ENCODE measurements at places on chromosomes 5 and 9.

- no peak for DNase-seq
Measured at GRCh38 chr9:74681906-74682305, 184.8 kb downstream of the RORB start.

GRCh38 chr5:67334373-67334772 is 137.8 kb upstream of the CD180 start:
- no peak for DNase-seq

GRCh38 chr5:105956456-105957196 is 1714.1 kb downstream of the EFNA5 start:
- DNase-seq = no peak

GRCh38 chr5:95956021-95956899 is 5.4 kb downstream of the ELL2 start:
- no peak for DNase-seq

- no peak for DNase-seq
Measured at GRCh38 chr5:178769617-178770260, 39.3 kb upstream of the ZNF354A start.

- no peak for DNase-seq
Measured at GRCh38 chr5:116371935-116372334, 202.7 kb downstream of the SEMA6A start.

- no peak for DNase-seq
Measured at GRCh38 chr9:3773362-3774060, 247.7 kb upstream of the RFX3 start.

DNA sequence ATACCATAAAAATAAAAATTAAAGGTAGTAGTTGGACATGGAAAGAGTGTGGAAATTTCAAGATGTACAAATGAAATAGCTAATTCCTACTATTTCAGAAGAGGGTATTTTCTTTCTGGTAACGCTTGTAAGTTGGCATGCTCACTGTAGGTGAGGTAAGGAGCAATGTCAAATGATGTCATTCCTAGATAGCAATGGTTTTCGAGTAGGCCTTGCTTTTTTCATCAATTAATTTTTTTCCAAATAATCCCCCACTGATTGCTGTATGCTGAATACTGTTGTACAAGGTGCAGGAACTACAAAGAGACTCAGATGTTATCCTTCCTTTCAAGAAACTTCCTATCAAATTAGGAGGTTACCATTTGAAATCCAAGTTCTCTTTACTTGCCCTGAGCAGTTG is 928 bp upstream of the SELENOP start:
- no peak for DNase-seq

- no peak for DNase-seq
Measured at GRCh38 chr5:84385705-84386104, 1.0 kb upstream of the EDIL3 start.

GRCh38 chr5:58231041-58231440 is 228.8 kb downstream of the PLK2 start:
- DNase-seq = no peak

DNA sequence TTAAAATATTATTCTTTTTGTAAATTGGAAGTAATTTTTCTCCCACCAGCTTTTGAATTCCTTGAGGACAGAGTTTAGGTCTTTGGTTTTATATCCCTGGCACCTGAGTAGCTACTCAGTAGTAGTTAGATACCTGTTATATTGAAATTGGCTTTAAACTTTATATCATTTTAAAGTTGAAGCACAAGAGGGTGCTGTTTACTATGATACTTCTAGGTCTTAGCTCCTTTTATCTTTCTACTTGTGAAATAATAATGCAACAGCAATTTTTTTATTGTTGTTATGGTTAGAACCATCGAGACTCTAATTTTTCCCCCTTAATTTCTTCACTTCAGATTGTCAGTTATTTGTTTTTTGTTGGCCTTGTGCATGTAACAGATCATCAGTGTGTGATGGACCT is 46.3 kb downstream of the AP3S1 start:
- no peak for DNase-seq

DNA sequence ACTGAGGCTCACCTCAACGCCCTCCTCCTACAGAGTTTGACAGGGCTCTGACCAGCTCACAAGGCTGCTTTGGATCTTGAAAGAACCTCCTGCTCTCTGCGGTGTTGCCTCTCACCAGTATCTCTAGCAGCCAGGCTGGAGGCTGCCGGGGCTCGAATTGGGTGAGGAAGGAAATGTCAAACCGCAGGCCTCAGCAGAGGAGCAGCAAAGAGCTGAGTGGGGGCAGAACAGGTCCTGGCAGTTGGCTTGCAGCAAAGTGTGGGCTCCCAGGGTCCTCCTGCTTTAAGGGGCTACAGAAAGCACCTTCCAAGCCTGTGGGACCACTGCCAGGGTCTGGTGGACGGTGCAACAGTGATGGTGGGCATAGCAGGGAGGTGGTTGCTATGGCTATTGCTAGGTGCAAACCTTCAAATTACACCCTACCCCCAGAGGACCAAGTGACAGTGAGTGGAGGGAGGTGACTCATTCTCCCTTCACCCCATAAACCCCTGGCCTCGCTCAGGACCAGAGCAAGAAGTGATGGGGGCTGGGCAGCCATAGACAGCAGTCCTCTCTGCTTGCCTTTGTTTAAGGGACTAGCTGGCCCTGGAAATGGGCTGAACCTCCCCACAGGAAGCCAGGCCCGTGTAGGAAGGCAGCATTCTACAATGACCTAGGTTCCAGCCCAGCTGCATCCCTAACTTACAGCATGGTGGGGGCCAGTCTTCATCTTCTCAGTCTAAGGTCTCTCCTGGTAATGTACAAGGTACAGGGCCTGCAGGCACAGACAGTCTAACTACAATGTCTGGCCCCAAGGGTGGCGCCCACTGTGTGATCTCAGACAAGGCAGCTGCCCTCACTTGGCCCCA is 18.7 kb downstream of the LCP2 start:
- no peak for DNase-seq

- no peak for DNase-seq
Measured at GRCh38 chr5:164000819-164001218, 495.4 kb downstream of the MAT2B start.

GRCh38 chr5:61582887-61583286 is 250.8 kb downstream of the ZSWIM6 start:
- DNase-seq = no peak

GRCh38 chr9:97365634-97366033 is 46.3 kb upstream of the TDRD7 start:
- no peak for DNase-seq

- no peak for DNase-seq
Measured at GRCh38 chr9:134880484-134881312, at the start of gene FCN2. TSS of gene FCN2 (plus strand) at chr9:134880810. CDS start at chr9:134880822, 12 bp downstream.

DNA sequence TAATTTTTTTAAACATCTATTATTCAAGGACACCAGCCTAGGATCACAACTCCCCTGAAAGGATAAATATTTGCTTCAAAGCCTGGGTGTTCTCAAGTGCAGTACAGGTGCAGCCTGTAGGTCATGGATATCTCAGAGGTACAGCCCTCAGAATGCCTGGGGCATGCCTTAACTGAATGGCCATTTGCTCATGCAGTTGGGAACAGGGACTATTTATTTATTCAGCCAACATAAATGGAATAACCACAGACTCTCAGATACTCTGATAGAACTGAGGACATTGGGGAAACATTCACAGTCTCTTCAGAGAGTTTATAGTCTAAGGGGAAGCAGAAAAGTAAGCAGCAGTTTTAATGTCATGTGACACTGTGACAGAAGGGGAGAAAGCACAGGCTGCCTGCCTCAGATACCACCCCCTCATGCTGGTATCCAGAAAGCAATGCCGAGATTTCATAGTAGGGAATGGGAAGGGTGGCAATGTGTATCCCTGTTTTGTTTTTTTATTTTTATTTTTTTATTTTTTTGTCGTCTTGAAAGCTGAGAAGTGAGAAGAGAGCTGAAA is 112.6 kb downstream of the MACIR start:
- DNase-seq = no peak

DNA sequence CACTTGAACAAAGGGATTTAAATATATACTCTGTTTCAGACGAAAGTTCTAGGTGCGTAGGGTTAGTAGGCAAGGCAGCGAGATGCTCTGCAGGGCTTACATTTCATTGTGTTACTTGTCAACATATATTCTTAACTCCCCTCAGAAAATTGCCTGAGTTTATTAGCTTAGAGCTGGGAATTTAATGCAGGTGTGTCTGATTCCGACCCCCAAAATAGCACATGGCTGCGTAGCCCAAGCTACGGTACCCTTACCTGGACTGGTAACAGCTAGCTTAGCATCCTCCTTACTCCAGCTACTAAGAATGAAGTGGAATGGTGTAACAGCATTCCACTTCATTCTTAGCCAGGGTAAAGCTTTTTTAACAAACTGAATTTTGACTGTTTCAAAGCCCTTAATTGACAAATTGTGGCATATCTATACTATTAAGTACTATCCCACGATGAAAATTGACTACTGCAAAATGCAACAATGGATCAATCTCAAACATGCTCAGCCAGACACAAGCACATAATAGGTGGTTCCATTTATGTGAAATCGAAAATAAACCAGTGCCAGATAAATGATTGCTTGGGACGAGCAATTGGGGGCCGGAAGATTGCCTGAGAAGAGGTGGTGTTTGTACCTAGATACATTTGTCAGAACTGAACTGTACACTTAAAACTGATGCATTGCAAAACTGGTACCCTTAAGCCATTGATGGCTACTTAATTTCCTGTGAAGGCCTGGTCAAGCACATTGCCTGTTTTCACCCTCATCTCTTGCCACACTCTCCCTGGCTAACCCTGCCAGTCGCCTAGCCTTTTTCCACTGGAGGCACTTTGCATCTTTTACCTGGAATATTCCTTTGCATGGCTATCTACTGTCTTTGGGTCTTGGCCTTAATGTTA is 3.0 kb upstream of the FGF18 start:
- DNase-seq = no peak

GRCh38 chr9:108300306-108301287 is 555.2 kb downstream of the ACTL7B start:
- no peak for DNase-seq

- DNase-seq = no peak
Measured at GRCh38 chr5:62608529-62609511, 30.2 kb downstream of the LRRC70 start.

- DNase-seq = no peak
Measured at GRCh38 chr9:95874989-95875304, 544 bp upstream of the ERCC6L2 start.

- DNase-seq = no peak
Measured at GRCh38 chr5:124744170-124744971, 2.1 kb downstream of the ZNF608 start.

DNA sequence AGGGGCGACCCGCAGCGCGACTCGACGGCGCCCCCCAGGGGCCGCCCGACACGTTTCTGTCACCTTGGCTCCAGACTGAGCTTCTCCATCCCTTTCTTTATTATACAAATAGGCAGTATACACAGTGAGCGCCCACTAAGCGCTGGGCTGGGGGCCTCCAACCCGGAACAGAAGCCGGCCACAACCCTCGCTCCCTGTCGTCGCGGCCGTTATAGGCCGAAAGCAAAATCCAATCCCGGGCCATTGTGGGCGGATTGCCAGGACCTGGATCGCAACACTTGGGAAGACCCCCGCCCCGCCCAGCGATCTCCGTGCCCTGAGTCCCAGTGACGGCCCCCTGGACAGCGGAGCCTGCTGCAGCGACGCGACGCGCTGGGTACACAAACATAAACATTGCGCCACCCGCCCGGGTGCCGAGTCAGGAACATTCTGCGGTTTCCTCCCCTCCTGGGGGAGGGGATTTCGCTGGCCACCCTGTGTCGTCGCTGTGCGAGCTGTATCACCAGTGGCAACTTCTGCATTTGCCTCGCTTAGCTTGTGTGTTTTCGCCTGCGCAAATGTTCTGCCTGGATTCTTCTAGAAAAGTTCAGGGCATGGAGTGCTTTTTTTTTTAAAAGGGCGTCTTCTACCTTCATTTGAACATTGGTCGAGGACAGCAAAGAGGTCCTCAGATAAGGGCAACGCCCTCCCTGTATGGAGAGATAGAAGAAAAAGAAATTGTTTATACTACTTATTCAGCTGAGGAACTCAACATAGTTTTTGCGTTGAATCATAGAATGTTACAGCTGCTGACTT is 1.3 kb upstream of the DUSP1 start:
- DNase-seq = no peak

DNA sequence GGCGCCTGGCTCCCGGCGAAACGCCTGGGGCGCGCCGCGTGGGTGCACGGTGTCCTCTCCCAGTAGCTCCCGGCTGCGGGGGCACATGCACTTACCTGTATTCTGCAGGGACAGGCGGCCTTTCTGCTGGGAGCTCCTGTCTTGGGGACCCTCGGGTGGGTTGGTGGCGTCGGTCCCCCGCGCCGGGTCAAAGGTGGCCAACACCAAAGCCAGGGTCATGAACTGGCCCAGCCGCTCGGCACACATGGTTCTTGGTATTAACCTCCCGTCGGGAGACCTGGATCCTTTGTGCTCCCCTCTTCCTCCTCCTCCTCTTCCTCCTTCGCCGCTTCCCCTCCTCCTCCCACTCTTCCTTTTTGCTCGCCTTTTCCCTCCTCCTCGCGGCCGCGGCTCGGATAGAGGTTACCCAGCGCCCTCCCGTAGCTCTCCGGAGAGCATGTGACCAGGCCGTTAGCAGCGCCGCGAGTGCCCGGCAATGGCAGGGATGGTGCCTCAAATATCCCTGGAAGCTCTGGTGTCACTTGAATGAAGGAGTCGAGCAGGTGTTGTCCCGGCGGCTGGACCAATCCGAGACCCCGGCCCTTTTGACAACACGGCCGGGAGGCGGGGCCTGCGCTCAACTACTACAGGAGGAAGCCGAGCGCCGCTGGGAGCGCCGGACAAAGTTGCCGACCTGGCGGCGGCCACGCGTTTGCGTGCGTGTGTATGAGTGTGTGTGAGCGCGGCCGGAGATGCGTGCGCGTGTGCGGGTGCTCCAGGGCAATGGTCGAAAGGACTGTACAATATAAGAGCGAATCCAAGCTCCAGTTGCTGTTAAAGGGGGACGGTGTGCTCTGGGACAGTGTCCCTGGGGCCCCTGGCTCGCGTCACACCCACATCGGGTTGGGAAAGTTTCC is at the start of gene STC2:
STC2 (minus strand) TSS at position 467 of the 896 bp plus-strand sequence; CDS start at position 246, 221 bp downstream.
- DNase-seq = no peak

GRCh38 chr5:71786337-71787055 is 67.4 kb downstream of the CARTPT start:
- DNase-seq = no peak

DNA sequence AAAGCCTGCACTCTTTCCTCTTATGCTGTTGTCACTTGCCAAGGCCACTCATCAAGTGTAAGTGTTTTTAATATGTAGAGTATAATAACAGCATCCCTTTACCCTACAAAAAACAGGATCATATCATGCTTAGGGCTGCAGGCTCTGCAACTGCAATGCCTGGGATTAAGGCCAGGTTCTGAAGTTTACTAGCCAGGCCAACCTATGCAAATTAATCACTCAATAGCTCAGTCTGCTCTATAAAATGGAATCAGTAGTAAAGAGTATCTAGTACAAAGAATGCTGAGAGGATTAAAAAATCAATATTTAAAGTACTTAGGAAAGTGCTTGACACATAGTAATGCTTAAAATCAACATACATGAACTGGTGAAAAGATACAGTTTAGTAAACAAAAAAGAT is 253.3 kb downstream of the EDIL3 start:
- DNase-seq = no peak

GRCh38 chr9:91034521-91034920 is 232.9 kb downstream of the SYK start:
- DNase-seq = no peak

- no peak for DNase-seq
Measured at GRCh38 chr9:136365775-136366222, 2.3 kb upstream of the DNLZ start.

- no peak for DNase-seq
Measured at GRCh38 chr5:152470167-152470566, 65.1 kb upstream of the NMUR2 start.

Data from SK-N-MC (cell line).